ENCODE measurements at places on chromosomes 7 and 10.
A peak's percentile ranks its signal among the peaks of the same experiment; 100 is the strongest.

- no peak for DNase-seq
Measured at GRCh38 chr7:114303301-114303700, 111.3 kb upstream of the FOXP2 start.

DNA sequence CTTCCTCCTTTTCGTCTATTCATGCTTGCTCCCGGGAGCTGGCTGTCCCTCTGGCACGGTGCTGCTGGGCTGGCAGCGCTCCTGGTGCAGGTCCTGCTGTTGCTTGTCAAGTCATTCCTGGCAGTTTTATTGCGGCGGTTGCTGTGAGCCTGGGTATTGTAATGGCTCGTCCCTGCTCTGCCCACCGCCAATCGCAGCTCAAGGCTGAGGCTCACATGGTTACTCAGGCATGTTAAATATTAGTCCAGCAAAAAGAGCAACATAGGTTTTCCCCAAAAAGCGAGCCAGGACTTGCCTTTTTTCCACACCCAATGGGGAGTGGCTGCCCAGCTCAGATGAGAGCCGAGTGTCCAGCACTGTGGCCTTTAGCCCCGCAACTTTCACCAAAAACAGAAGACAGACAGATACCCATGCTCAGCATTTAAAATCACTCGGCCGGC, 492.9 kb upstream of the FOXK1 start:
- DNase-seq = peak; percentile 49

GRCh38 chr7:42014625-42015618, 222.1 kb downstream of the GLI3 start:
- no peak for DNase-seq

- no peak for DNase-seq
Measured at GRCh38 chr10:28785018-28785417, 107.7 kb downstream of the BAMBI start.

GRCh38 chr7:138196971-138197896, 121.0 kb downstream of the AKR1D1 start:
- no peak for DNase-seq

- DNase-seq = no peak
Measured at GRCh38 chr10:48575901-48576300, 29.0 kb downstream of the ARHGAP22 start.

DNA sequence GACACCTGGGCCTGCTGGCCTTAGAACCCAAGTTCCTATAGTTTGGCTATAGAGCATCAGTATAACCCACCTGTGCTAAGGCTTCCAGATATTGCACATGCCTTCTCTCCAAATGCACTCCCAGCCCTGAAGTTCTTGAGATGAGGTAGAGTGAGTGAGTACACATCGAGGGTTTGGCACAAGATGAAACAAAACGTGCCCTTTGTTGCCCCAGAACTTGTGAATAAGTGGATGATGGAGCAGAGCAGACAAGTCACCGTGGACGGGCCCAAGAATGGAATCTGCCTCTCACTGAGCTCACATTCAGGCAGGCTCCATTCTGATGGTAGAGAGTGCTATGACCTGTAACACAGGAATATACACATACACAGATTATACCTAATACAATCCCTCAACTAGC, 73.0 kb upstream of the STK17A start:
- no peak for DNase-seq

DNA sequence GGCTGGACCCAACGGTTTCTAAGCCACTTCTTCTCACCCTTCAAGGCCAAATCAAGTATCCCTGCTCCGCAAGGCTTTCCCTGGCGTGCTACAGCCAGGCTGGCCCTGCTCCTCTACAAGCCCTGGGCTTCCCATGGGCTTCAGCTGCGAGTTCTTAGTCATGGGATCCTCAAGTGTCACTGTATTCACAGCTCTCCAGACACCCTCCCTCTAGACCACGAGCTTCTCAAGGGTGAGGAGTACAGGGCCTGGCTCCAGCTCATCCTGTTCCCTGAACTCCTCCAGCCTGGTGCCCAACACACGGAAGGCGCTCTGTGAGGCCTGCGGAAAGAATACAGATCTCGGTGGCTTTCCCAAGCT, 38.8 kb downstream of the FAM53B start:
- DNase-seq = no peak

- DNase-seq = no peak
Measured at GRCh38 chr7:8343556-8343955, 81.6 kb upstream of the ICA1 start.

DNA sequence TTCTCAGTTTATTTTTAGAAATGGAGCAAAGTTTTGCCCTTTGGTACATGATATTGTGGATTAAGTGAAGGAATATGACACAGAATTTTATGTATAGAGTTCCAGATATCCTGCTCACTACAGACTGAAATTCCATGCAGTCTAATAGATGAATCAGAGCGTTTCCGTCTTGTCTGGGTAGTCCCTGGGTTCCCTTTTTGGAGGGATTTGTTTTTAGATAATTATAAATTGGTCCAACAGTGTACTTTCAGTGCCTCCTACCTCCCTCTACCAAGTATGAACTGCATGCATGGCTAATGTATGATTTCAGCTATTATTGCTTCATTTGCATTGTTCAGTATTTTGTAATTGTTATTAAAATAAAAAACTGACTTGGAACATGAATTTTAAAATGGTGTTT, 74.4 kb downstream of the SEPTIN7 start:
- no peak for DNase-seq

- DNase-seq = no peak
Measured at GRCh38 chr10:58608351-58608750, 95.7 kb downstream of the BICC1 start.

- no peak for DNase-seq
Measured at GRCh38 chr10:7752251-7752650, 35.5 kb downstream of the KIN start.

GRCh38 chr10:120650705-120651399, 193.8 kb downstream of the PLPP4 start:
- DNase-seq = no peak

DNA sequence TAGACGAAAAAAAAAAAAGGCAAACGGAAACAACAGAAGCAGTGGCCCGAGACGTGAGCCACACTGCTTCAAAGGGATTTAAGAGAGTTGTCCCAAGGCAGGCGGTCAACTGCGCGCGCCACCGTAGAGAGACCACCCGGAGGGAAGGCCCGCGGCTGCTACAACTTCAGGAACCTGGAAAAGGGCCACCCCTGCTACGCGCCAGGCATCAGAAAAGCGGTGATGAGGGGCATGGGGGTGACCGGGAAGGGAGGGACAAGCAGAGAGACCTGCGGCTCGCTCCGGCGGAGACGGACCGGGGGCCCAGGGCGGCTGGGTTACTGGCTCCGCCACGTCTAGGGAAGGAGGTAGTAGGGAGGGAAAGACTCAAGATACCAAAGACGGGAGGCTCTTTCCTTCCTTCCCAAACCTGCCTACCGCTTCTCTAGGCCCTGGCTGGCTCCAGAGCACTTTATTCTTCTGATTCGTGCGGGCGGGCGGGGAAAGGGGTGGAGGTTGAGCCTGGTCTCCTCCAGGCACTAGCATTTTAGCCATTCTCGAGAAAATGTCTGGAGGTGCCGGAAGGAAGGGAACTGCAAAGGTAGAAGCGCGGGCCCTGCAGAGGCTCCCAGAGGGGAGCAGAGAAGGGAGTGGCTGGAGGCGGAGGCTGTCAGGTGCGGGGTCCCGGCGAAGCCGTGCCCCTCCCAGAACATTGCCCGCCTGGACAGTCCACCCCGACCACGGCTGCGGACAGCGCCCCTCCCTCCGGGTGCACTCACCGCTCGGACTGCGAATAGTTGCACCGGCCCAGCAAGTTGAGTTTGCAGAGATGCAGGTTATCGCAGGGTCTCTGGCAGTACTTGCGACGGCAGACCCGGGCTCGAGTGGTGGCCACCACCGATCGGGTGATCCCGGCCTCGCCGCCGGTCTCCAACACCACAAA, 993 bp downstream of the ZC3HAV1 start:
- peak; percentile 45 for DNase-seq

DNA sequence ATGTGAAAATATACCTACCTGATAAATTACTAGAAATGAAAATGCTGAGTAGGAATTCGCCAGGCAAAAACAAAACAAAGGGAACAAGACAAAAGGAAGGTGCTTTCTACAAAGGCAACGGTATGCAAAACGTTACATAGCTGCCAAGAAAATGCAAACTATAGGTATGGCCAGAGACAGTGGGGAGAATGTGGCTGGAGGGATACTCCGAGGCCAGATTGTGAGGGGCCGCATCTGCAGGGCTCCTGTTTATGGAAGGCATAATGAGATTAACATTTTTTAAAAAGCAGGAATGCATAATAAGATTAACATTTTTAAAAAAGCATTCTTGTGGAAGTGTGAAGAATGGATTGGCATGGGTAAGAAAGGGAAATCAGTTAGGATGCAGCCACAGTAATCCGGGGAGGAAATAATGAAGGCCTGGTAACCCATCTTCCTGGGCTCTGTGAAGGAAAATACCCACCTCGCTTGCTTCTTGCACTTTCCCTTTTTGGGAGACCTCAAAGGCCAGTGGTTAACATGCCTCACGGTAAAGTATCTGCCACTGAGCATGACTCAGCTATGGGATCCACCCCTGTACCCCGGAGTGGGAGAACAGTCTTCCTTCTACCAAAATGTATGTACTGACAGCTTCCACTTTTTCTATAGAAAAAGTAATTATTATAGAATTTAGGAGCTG, 145.8 kb upstream of the LRRN3 start:
- no peak for DNase-seq

DNA sequence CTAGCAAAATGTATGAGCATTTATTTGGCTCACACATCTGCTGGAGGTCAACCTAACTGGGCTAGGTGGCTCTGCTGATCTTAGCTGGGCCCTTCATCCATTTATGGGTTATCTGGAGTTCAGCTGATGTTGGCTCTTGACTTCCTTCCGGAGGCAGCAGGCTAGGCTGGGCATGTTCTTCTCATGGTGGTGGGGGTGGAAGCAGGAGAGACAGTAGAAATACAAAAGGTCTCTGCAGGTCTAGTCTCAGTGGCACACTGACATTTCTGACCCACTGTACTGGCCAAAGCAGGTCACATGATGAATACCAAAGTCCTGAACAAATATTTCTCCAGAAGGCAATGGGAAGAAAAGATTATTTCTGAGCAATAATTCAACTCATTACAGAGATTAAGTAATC, 334.6 kb downstream of the CRPPA start:
- no peak for DNase-seq

DNA sequence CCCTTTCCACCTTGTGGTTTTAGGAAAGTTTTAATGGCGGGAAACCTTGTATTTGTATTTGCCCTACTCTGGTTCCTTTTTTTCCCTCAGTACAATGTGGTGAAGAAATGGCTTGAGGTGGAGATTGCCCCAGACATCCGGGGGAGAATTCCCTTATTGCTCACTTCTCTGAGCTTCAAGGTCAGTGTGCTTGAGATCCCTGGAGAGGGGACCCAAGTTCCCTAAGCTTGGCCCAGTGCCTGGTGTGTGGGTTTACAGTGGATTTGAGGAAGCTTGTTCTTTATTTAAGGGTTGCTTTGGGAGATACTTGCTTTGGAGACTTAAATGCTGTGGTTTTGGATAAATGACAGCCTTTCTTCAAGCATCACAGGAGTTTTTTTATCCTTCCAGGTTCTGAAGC, 18.3 kb downstream of the CALHM2 start:
- no peak for DNase-seq

DNA sequence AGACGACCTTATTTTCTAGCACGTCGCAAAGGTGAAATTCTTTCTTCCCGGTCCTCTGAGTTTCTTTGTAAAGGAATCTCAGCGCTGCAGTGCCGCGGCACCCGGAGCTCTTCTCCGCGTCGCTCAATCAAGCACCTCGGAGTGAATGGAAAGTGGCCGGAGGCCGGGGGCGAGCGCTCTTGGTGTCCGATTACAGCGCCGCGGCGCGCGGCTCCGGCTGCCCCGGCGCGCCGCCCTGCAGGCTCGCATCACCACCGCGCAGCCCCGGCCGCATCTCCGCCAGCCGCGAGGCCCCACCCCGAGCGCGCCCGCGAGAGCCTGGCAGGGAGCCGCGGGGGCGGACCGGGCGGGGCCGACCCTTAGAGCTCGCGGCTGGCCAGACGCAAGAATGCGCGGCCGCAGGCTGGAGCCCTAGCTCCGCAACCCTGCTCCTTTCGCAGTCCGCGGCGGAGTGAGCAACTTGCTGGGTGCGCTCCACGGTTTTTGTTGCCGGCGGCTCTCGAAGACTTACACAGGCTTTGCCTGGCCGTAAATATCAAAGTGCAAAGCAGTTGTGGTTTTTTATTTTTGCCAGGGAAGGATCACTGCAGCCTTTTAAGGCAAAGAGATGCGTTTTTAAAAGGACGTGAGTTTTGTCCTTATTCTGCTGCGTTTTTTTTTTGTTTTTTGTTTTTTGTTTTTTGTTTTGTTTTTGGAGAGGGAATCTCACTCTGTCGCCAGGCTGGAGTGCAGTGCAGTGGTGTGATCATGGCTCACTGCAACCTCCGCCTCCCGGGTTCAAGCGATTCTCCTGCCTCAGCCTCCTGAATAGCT, at the start of gene SEMA3C:
Gene SEMA3C (minus strand): TSS at position 143 of the 813 bp plus-strand sequence. CDS start 2,270 bp downstream, outside the sequence.
- DNase-seq = peak; percentile 94

DNA sequence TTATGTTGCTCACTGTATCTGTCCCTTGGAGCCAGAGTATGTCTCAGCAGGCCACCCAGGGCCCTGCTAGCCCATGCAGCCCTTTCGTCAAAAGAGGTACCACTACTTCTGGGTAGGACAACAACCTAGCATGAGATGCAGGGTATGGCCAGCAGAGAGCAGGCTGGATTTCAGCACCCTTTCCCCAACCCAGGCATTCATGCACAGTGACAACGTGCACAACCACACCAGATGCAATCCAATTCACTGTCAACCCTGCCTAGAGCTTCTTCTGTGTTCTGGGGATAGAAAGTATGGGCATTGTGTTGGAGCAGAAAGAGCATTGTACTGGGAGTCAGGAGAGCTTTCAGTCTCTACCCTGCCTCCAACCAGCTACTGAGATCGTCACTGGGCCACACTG, 37.9 kb downstream of the JAZF1 start:
- DNase-seq = no peak

- peak; percentile 40 for DNase-seq
Measured at GRCh38 chr10:68082872-68083271, 7.8 kb upstream of the HERC4 start.

DNA sequence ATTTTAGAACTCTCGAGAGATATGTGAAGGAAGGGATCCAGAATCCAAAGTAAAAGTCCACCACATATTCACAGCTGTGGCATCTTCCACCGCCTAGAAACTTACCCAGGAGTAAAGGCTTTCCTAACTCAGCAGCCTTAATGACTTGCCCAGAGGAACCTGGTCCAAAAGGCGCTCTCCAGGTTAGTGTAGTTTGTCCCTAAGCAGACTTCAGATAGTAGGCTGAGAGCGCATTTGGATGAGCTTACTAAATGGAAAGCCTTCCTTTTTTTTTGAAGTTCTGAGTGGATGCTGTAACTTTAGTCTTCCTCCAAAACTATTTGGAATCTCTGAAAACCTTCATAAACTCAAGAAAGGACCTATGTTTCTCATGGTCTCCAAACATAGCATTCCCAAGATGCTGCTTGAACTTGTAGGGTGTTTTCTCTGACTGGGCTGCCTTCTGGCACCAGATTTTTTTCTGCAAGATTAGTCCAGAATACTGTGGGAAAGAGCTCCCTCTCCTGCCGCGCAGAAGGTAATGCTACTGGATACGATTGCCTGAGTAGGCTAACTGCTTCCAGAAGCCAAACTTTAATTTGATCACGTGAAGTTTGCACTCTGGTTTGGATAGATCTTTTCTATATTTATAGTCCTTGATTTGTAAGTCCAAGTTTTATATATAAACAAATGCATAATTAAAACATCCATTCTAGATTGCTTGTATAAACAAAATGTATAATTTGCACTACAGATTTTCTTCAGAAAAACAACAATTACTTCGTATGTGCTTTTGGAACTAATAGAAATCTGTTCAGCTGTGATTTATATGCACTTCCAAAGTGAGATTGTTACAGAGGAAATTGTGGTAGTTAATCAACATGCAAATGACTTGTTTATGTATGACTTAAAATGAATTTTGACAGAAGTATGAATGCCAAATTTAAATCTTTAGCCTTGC, 19.6 kb upstream of the GPR37 start:
- DNase-seq = peak; percentile 83

- no peak for DNase-seq
Measured at GRCh38 chr10:84811113-84811512, 482.7 kb downstream of the CCSER2 start.
